ENCODE measurements at places on chromosomes 16 and 17.

- no peak for DNase-seq
These were observed 168.6 kb upstream of the PIRT start for GRCh38 chr17:11006530-11006929.

- DNase-seq: no peak
These were observed 8.2 kb downstream of the CBX2 start for GRCh38 chr17:79785900-79786810.

GRCh38 chr16:1159973-1160772 lies 7.3 kb downstream of the CACNA1H start:
- peak; percentile 21 for DNase-seq

DNA sequence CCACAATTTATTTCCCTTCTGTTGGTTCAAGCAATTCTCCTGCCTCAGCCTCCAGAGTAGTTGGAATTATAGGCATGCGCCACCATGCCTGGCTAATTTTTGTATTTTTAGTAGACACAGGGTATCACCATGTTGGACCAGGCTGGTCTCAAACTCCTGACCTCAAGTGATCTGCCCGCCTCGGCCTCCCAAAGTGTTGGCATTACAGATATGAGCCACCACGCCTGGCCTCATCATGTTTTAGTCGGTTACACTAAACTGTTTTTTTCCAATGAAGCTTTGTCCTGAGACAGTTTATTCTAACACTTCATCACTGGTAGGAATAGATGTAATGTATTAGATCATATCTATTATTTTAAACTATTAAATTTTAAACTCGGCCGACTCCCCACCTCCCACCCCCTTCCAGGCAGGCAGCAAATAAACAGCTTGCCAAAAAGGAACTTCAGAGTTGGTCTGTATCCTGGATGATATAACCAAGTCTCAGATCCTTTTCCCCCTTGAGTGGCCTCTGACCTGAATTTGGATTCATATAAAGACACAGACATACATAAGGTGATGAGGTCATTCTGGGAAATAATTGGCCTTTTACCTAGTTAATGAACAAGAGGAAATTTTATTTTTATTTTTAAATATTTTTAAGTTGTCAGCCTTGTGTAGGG lies 18.4 kb upstream of the CORO6 start:
- no peak for DNase-seq

GRCh38 chr17:31580706-31581490 lies 189.4 kb downstream of the RAB11FIP4 start:
- peak; percentile 38 for DNase-seq

DNA sequence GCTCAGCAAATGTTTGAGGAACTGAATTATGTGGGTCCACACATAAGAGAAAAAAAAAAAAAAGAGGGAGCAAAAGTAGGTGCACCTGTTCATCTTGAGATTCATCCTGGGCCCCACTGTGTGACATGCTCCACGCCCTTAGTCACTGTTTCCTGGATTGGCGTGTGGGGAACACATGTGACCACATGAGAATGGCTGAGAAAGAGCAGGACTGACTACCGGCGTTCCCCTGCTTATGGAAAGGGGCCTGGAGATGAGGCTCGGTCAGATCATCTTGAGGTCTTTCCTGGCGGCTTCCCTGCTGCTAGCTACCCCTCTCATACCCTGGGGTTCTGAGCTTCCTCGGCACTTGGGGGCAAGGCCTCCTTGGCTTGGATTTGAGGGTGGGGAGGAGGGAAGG lies 3.9 kb downstream of the DEXI start:
- DNase-seq: no peak

- no peak for DNase-seq
These were observed 411.0 kb upstream of the CDH11 start for GRCh38 chr16:65532846-65533245.

- no peak for DNase-seq
These were observed 13.5 kb downstream of the SPECC1 start for GRCh38 chr17:20022701-20023100.

DNA sequence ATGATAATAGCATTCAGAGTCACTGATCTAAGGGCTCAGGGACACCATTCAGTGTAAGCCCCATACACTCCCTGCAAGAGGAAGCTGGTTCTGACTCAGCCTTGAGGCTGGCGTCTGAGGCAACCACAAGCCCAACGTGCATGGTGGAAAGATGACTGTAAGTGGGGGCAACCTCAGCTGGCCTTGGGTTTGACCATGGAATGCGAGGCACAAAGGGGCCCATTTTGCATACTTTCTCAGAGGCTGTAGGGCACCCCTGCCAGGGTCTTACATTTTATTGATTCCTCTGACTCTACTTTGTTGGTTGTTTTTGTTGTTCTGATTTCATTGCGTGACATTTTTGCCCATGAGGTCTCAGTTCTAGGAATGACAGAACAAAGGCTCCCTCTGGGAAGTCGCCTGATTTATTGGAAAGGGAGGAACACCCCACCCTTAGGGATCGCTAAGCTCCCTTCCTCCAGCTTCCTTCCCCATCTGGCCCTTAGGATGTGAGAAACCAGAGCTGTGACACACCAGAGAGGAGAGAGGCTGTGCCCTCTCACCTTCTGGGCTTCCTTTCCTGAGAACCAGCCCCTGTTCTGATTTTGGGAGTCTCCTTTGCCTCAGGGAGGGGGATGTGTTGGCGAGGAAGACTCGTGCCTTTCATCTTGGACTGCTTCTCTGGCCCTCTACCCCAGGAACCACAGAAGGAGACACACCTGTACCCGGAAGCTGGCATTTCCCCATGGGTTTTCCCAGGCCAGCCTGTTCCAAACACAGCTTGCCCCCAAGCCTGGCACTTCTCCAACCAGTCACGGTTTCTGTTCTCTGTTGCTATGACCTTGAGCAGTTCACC lies 5.6 kb upstream of the CIITA start:
- DNase-seq: no peak

DNA sequence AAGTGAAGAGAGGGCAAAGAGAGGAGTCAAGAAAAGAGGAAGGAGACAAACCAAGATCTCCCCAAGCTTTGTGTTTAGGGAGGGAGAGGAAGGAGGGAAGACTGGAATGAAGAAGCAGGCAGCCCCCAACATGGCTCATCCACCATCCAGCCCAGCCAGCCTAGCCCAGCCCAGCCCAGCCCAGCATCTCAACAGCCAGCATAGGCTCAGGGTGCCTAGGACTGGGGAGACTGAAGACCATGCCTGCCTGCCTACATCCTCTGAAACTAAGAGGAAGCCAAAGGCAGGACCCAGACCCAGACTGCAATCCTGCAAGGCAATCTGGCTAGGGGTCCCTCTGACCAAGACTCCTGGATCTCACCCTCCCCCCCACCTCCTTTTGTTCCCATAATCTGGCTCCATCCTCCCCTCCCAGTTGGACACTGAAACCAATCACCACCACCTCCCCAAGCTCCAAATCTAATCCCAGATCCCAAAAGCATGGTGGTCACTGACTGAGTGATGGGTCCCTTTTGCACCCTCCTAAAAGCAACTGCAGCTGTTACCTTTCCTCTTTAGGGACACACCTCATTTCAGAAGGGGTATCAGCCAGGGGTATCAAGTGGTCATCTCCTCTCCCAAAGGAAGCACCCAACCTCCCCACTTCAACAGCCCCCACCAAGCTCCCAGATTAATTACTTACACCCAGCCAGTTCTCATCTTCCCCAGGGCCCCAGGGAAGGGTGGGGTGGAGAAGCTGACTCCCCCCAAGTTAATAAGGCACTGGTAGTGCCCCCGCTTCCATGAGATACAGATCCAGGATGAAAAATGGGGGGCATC lies 1.2 kb downstream of the HDAC5 start:
- no peak for DNase-seq

- DNase-seq: no peak
These were observed 15.0 kb upstream of the MPHOSPH6 start for GRCh38 chr16:82185012-82185411.

GRCh38 chr16:83711069-83711468 lies 96.7 kb upstream of the HSBP1 start:
- no peak for DNase-seq

DNA sequence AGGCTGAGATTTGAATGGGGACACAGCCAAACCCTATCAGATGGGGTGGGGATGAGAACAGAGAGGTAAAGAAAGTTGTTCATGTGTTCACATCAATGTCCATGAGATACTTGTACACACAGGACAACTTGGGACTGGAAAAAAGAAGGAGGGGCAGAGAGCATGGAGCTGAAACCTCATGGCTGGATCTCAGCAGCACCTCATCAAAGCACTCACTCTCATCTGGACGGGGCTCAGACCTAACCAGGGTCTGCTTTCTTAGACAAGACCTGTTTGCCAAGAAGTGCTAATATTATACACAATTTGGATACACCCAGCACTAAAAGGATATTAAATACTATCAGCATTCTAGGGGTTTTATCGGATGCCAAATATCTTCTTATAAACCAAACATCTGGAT lies 399.8 kb downstream of the SLC39A11 start:
- no peak for DNase-seq

DNA sequence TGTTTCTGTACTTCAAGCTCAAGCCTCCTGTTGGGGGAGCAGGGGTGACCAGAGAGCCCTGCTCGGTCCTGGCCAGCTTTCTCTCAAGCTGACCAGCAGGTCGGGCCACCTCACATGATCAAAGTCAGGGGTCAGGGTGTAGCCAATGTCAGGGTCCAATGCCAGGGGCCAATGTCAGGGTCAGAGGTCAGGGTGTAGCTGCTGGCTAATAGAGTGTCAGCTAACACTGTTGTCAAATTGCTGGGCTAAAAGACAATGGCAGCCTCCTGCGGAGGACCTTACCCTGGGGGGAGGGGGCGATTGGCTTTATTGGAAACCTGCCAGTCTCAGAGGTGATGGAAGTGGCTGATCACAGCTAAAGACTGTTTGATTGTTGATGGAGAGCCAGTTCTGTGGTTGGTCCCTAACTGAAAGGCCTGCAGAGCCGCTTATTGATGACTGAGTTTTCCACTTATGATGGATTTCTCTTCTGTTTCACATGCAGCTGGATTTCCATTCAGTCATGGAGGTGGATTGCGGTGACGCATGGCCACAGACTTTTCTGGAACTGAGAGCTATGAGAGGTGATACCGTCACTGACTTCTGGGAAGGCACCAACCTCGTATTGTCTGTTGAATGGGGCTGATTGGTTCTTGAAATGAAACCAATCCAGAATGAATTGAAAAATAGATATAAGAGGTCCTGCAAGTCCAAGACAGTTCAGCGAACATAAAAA lies 97.4 kb upstream of the ZFHX3 start:
- DNase-seq: no peak

DNA sequence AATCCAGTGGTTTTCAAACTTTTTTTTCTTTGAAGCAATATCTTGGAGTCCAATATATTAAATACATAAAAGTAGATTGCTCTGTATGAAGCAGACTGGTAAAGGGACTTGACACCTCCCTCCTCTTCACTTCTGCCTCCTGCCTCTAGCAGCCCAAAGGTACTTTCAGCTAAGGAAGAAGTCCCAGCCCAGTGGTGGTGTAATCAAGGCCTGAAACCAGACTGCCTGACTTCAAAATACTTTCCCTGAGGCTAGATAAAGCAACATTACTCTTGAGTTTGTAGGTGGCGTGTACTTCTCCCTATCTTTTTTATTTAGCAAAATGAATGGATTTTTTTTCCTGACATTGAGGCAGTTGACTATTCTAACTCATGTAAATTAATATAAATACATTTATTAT lies 122.4 kb upstream of the TMEM97 start:
- no peak for DNase-seq

- no peak for DNase-seq
These were observed 5.9 kb upstream of the DNASE1L2 start for GRCh38 chr16:2230376-2230775.

DNA sequence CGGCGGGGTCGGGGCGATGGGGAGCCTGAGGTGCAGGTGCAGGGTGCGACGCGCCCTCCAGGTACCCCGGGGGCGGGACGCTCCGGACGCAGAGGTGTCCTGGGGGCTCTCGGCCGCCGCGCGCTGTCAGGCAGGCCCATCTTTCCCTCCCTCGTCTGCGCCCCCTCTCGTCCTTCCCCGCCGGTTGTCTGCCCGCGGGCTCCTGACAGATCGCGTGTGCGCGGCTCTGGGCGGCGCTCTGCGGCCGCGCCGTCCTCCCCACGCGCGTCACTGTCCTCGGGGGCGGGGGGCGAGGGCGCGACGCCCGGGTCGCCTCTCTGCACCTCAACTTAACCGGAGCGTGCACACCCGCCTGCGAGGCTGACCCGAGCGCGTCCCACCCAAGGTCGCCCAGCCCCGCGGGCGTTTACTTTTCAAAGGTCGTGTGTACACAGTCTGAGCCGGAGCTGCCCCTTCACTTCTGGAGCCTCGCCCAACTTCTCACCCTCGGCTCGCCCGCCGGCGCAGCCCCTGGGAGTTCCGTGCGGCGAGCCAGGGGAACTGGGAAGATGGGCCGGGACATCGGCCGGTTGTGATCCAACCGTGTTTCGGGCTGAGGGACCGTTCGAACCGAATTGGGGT lies 512 bp downstream of the AKAP1 start:
- peak; percentile 50 for DNase-seq

GRCh38 chr16:56606071-56606475 lies 2.3 kb upstream of the MT2A start:
- no peak for DNase-seq

GRCh38 chr17:4479982-4480751 lies 18.5 kb upstream of the SPNS2 start:
- no peak for DNase-seq

- no peak for DNase-seq
These were observed 24.2 kb downstream of the MAP3K3 start for GRCh38 chr17:63646488-63646806.

Measured in caudate nucleus (tissue), 63 donors.